ENCODE measurements at places on chromosomes 4 and X.

GRCh38 chr4:47145630-47146029, 114.3 kb downstream of the GABRB1 start:
- DNase-seq: peak; percentile 70

GRCh38 chr4:168566726-168567125, 69.9 kb downstream of the PALLD start:
- DNase-seq: no peak

- DNase-seq: no peak
Measured at GRCh38 chrX:68685685-68686084, 38.2 kb downstream of the STARD8 start.

GRCh38 chr4:20087522-20087911, 164.2 kb upstream of the SLIT2 start:
- DNase-seq: no peak

GRCh38 chr4:188551156-188551555, 411.9 kb downstream of the TRIML1 start:
- DNase-seq: peak; percentile 48

DNA sequence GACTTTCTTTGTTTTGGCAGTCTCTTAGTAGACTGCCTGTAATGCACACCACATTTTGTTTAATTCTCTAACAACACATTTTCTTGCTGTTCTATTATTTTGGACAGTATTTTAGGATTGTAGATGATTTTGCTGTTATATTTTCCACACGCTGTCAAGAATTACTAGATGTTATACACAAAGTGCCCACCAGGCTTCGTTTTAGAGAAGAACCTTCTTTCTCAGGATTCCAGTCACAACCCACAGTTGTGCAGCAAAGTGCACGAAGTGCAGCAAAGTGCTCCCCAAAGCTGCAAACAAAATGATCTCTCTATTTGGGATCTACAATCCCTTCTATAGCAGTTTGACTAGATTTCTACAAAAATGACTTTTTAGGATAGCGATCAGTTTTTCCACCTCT, 2.4 kb downstream of the ZNF141 start:
- DNase-seq: no peak

All from fibroblast of skin of right biceps (primary cell).